ENCODE measurements at places on chromosomes 11 and 22.

DNA sequence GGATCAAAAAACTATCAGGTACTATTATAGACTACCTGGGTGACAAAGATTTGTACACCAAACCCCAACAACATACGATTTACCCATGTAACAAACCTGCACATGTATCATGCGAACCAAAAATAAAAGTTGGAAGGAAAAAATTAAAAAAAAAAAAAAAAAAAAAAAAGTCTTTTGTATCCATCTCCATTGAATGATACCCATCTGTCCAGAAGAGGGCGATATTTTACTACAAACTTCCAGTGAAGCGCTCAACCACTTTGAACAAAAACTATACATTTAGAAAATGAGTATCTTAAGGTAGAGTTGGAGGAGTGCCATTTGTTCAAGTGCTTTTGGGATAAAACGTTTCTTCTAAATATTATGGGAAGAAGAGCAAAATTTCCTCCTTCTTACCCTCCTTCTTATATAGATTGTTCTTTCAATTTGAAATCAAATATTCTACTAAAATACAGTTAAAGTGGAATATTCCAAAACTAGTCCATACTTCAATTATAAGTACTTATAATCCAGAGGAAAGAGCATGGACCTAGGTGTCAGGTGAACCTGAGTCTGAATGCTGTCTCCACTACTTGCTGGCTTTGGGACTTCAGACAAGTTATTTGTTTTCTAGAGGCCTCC is 23.3 kb downstream of the ARL14EP start:
- no peak for DNase-seq

DNA sequence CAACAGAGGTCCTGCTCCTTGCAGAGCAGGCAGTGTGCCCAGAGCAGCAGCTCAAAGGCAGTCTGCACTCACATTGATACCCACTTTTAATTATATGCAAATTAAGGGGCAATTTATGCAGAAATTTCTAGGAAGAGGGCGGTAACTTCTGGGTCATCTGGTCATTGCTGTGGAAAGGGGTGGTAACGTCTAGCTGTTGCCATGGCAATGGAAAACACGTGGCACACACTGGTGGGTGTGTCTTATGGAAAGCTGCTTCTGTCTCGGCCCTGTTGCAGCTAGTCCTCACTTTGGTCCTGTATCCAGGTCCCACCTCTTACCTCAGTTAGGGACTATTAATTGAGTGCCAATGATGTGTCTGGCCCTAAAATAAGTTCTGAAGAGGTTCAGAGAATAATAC is 36.8 kb downstream of the BARX2 start:
- no peak for DNase-seq

DNA sequence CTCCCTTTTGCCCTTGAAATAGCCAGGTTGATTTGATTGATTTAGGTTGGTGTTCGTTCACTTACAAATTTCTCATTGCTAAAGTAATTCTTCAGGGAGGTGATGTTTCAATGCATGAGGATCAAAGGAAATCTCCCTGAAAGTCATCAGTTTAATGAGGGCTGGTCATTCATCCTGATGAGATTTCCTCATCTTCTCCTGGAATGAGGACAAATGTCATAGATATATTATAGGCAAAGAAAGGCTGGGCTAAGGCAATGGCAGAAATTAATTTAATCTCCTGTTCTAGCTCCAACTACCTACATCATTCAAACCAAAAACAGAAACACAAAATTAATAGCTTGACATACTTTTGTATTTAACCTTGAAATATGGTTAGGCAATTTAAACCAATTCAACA is 1052.1 kb downstream of the LRRC4C start:
- DNase-seq = no peak

DNA sequence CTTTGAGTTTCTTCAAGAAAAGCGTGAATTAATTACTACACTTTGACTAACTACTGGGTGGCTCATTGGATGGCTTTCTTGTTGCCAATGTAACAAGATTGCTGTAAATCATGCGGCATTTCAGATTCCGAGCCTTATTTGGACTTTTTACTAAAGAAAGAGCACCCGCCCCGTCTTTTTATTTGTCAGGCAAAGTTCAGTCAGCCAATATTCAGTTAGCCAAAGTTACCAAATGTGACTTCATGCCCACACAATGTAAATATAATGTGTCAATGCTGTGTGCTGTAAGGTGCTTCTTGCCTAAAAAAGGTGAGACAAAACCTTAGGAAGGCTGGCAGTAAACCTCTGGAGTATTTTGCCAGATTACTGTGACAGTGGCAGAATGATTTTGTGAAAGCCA is 14.8 kb downstream of the FLI1 start:
- no peak for DNase-seq

- DNase-seq = no peak
These were observed 15.4 kb downstream of the XRCC6 start for GRCh38 chr22:41636467-41636866.

DNA sequence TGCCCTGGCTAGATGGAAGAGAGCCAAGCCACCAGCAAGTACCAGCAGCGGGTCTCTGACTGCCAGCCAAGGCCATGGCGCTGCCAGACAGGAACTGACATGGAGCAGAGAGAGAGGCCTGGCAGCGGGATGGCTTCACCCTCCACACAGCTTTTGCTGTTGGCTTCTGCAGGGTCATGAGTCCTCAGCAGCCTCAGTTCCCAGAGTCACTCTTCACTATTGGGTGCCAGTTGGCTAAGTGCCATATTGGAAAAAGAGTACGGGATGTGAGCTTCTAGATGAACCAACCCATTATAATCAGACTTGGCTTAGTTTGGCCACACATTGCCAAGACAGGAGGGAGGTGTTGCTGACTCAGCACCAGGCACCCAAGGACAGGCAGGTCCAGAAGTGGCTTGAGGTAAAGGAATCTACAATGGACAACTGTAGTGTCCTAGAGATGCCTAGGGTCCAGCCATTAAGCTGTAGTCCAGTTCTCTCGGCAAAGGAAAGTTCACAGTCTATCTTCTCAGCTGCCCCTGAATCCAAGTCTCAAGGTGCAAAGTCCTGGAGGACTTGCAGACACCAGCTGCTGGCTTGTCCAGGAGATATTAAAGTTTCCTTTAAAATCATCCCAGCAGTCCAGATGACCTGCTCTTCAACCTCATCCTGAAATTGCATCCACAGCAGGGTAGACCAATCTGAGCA is 40.7 kb upstream of the POU2AF1 start:
- DNase-seq = no peak

GRCh38 chr11:118276422-118276821 is 12.3 kb upstream of the MPZL2 start:
- no peak for DNase-seq

- no peak for DNase-seq
These were observed 36.6 kb downstream of the RRP8 start for GRCh38 chr11:6566704-6567370.

- DNase-seq = no peak
These were observed 58.8 kb downstream of the CNTN5 start for GRCh38 chr11:99079576-99079975.

GRCh38 chr11:75955443-75955842 is 140.4 kb downstream of the UVRAG start:
- DNase-seq = no peak

- DNase-seq = no peak
These were observed 20.6 kb downstream of the TSPAN18 start for GRCh38 chr11:44747316-44747715.

GRCh38 chr22:27129266-27129665 is 471.9 kb downstream of the MIAT start:
- DNase-seq = no peak

- no peak for DNase-seq
These were observed 10.1 kb upstream of the LRP5 start for GRCh38 chr11:68302256-68302655.

- no peak for DNase-seq
These were observed 29.9 kb downstream of the SFI1 start for GRCh38 chr22:31526270-31526669.

- no peak for DNase-seq
These were observed 127.5 kb downstream of the GALNT18 start for GRCh38 chr11:11494348-11494747.

GRCh38 chr11:64141081-64141783 is 24.7 kb downstream of the MACROD1 start:
- DNase-seq = no peak

Data from activated T-cell treated with anti-CD3 and anti-CD28 coated beads for 1 hour (primary cell).